ENCODE measurements at places on chromosomes 5 and 9.

DNA sequence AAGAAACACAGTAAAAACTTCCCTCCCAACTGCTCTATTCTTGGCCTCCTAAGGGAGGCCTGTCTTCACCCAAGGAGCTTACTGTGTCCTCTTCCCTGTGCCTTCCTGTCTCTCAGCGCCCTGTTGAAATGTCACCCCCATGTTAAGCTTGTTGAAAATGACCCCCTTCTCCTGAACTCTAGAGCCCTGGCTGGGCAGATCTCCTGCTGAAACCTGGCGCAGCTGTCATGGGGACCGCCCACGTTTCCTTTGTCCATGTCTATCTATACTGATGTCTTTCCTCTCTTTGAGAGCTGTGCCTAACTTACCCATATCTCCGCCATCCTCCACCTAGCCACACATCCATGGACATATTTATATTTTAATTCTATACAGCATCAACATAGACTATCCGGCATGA, 33.3 kb downstream of the PTCH1 start:
- no peak for DNase-seq

DNA sequence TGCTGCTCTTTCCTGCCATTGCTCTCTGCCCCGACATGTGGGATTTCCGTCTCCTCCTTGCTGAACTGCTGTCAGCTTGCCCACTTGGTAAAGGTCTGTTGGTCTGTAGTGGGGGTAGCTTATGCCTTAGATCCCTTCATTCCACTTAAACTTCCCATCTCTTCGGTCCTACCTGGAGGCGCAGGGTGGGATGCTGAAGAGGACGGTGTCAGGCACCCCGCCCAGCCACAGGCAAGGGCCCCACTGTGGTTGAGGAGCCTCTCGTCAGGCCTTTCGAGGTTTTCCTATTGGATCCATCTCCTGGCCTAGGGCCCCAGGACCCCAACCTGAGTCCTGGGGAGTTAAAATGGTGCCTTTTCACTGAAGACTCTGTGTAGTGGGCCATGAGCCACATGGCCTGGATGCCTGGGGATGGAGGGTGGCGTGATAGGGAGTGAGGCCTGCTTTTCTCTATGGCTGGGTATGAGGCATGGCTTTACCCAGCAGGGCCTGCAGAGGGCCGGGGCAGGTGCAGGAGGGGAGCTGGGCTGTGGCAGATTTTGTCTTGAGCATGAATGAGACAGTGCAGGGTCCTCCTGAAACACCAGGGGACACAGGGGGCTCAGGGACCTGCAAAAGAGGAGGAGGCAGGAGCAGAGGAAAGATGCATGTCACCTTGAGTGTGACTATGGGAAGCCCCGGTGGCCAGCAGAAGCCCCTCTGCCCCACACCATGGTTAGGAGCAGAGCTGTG, 25.8 kb upstream of the RNF130 start:
- no peak for DNase-seq

- no peak for DNase-seq
Observed at GRCh38 chr9:32596096-32596865, 23.3 kb upstream of the NDUFB6 start.

- DNase-seq: no peak
Observed at GRCh38 chr5:131252824-131253171, 11.1 kb upstream of the CDC42SE2 start.

DNA sequence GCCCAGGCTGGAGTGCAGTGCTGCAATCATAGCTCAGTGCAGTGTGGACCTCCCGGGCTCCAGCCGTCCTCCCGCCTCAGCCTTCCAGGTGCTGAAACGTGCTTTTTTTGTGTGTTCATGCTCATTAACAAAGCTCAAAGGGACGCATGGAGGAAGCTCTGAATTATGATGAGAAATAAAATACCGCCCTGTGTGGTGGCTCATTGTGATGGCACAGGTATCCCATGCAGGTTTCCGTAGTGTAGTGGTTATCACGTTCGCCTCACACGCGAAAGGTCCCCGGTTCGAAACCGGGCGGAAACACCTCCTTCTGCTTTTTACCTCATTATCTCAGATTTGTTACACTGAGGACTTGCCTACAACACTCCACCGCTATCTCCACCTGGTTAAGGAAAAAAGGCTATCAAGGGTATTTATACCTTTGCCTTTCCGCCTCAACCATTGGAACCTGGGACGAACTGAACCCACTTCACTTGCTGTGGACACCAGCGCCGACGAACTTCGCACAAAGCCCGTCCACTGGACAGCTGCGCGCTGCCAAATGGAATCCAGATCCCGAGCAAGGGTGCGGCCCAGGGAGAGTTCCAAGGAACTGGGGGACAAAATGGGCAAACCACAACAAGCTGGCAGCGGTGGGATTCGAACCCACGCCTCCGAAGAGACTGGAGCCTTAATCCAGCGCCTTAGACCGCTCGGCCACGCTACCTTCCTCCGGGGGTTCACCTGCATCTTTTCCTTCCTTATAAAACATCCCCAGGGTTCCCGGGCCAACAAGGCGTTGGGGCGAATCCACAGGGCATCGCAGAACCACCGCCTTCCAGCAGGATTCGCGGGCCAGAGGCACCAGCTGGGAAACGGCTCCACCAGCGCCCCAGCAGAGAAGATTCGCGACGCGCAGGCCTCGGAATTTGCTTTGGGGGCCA, 26.3 kb downstream of the OR2V2 start:
- peak; percentile 64 for DNase-seq

- no peak for DNase-seq
Observed at GRCh38 chr5:91291628-91292569, 91.2 kb downstream of the ARRDC3 start.

DNA sequence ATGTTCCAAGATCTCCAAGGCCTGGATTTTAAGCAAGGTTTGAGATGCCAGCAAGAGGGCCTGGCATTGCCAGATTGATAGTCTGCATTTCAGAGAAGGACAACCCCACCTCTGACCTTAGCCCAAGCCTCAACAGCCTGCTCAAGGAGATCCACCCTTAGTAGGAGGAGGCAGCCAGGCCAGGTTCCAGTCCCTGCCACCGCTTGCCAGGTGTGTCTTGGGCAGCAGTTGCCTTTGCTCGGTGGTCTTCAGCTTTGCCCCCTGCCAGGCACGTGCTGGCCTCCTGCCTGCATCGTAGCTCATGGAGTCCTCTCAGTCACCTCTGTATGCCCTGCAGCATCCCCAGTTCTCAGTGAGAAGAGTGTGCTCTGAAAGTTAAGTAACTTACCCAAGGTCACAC, 134.2 kb downstream of the KCNIP1 start:
- no peak for DNase-seq

- DNase-seq: no peak
Observed at GRCh38 chr9:103014242-103014641, 19.1 kb downstream of the CYLC2 start.

DNA sequence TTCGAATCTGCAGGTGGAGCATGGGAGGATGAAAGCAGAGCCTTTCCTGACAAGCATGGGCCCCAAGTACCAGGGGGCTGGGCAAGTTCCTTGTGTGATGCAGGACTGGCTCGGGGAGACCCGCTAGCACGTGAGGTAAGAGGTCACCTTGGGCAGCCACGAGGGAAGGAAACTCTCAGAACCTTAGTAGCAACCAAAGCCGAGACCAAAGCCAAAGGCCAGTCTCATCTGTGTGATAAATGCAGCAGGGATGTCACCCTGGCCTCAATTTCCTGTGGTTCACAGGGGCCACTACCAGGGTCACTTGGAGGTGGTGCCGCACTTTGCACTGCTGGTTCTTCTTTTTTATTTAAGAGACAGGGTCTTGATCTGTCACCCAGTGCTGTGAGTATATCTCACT, 39.5 kb downstream of the PRRT1B start:
- no peak for DNase-seq

DNA sequence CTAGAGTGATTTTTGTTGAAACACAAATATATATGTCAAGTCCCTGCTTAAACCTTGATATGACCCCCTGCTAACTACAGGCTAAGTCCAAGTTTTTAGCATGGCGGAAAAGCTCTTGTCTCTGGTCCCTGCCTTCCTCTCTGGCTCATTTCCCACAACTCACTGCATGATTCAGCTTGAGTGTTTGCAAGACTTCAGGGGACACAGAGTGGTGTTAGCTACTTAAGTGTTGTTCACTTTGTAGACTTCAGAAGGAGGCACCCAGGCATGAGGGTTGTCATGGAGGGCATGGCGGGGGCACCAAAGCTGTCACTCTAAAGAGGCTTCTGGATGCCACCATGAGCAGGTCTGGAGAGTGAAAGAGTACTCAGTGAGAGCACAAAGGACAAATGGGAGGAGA, 362.4 kb upstream of the ACTBL2 start:
- no peak for DNase-seq

DNA sequence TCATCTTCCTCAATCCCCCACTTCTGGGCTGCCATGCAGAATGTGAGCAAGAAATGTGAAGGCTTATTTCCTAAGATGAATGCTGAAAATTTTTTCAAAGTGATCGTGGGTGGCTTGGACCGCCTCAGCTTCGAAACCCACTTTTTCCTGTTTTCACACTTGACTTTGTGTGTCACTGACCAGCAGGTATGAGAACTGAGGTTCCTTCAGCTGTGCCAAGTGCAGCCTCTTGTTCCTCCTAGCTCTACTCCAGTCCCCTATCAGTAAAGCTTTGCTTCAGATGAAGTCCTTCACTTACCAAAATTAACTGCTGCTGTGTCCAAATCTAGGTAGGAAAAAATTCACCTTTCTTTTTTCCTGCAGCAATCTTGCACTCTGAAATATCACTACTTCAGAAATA, 382.6 kb downstream of the DTWD2 start:
- DNase-seq: no peak

GRCh38 chr5:102759289-102759688, 4.2 kb downstream of the PAM start:
- DNase-seq: no peak

- DNase-seq: no peak
Observed at GRCh38 chr5:139120521-139120920, 77.6 kb downstream of the SIL1 start.

DNA sequence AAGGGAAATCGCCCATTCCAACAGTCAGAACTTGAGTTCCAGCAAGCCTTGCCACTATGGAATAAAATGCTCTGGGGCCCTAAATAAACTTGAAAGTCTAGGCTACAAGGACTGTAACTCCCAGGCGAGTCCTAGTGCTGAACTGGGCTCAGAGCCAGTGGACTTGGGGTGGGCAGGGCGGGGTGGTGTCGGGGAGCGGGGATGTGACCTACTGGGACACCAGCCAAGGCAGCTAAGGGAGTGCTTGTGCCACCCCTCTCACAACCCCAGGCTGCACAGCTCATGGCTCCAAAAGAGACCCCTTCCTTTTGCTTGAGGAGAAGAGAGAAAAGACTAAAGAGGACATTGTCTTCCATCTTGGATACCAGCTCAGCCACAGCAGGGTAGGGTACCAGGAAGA, 61.5 kb downstream of the MEIKIN start:
- no peak for DNase-seq

DNA sequence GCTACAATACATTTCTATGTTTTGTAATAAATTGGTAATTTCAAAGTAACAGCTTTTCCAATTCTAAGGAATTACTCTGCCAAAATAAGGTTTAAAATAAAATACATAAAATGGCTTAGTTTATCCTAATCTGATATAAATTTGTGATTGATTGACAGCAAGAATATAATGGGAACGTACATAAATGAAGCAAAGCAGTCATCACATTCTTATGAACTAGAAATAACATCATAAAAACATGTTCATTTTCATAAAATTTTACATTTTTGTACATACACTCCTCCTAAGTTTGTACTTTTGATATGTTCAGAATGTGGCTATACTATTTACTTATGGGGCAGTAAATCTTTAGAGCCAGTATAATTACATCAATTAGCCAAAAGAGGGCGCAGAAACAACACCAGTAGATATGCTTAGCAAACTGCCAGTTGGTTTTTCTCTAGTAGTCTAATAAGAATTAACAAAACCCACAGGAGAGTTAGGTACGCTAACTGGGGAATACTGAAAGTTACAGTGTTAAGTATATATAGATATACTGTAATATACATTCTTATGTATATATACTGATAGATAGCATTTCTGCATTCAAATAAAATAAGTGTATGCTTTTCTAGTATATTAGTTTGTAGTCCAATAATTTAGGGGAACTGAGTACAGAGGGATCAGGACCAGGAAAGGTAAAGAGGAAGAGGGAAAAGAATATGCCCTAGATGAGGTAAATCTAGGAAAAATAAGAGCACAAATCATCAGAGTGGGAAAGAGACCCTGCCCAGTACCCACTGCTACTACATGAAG, 76.8 kb downstream of the ZDHHC21 start:
- no peak for DNase-seq

- DNase-seq: no peak
Observed at GRCh38 chr9:114178756-114179450, 23.6 kb downstream of the COL27A1 start.

- DNase-seq: peak; percentile 58
Observed at GRCh38 chr9:34493972-34494535, 28.7 kb downstream of the ENHO start.

DNA sequence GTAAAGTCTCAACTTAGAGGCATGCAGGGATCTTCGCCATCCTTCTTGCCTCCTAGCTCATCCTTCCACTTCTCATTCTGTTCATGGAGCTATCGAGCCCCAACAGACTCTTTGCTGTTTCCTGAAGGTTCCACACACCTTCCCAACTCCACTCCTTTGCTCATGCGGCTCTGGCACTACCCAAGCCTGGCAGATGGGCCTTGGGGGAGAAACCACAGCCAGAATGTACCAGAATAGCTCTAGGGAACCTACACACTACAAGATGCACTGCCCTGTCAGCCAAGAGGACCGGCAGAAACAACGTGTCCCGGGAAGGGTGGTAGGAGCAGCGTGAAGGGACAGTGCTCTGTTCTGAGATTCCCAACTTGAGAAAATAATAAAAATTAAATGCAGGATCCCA, 178.9 kb downstream of the GABBR2 start:
- DNase-seq: no peak

DNA sequence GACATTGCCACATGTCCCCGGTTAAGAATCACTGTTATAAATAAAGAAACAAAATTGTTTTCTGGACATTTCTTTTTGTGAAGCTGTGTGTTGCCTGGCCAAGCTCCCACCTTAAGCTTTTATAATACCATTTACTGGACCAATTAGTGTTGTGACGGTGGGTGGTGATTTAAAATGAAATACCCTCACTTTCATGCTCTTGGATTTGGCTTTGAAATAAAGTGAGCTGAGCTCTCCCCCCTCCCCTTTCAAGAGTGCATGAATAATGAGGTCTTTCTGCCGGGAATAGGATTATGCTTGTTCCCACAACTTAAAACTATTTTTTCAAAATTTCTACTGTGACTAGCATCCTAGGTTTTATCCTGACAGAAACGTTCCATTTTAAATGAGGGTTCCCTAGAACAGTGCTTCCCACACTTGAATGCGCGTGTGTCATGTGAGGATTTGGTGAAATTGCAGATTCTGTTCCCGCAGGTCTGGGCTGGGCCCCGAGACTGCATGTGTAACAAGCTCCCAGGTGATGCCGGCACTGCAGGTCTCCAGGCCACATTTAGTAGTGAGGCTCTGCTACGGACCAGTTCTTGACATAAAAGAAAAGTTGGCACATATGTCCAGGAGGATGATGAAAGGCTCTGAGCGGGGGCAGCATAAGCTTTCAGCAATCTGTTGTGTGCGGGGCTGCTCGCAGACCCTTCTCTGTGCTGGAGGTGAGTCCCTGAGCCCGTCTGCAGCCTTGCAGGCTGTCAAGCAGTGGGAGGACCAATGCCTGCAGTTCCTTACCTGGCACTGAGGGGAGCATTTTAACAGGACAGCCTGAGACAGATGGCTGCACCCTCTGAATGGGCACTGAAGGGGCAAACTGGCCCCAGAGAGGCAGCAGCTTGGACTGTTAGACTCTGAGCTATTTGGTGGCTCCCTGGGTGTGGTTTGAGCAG, 24.4 kb downstream of the IQGAP2 start:
- DNase-seq: no peak

Data from liver (tissue), 10 donors.